Keratinocyte (primary cell): ENCODE measurements at places on chromosomes 3 and 15. TPM values are rescaled to one million over a fixed set of nuclear protein-coding genes. Genes with fewer than 3 reads are reported as not detected.

The KIF15 gene
- polyA plus RNA-seq: 0.53 to 2.8 TPM (median 2.1 TPM) in 3 replicates

The ROPN1 gene
- 0.35 to 0.62 TPM (median 0.45 TPM) in 3 replicates for polyA plus RNA-seq

GRCh38 chr3:121918779-121919483, 24.7 kb downstream of the SLC15A2 start:
- H3K4me3 ChIP-seq: no peak overlapping the region
- peaks cover 16% of the 10 kb centered on the region for H3K4me1 ChIP-seq
- H3K27me3 ChIP-seq: no peaks in the 10 kb centered on the region
- H3K36me3 ChIP-seq: no peaks in the 10 kb centered on the region
- DNase-seq: peak; percentile 65

DNA sequence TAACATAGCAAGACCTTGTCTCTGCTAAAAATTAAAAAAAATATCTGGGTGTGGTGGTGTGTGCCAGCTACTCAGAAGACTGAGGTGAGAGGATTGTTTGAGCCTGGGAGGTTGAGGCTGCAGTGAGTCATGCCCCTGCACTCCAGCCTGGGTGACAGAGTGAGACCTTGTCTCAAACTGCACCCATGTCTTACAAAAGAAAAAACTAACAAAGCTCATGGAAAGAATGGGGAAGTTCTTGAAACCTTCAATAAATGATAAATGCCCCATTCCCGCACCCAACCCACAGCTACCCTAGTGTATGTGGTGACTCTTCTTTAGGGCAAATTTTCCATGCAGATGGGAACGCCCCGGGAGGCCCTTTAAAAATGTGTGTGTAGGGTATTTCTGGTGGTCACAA, 28.3 kb downstream of the RPLP1 start:
- peaks cover 12% of the 10 kb centered on the region for H3K27me3 ChIP-seq
- no peaks in the 10 kb centered on the region for H3K36me3 ChIP-seq
- H3K27ac ChIP-seq: no peak overlapping the region
- DNase-seq: no peak

- no peak overlapping the region for H3K4me3 ChIP-seq
- H3K36me3 ChIP-seq: no peaks in the 10 kb centered on the region
- H3K4me1 ChIP-seq: no peaks in the 10 kb centered on the region
- no peak for DNase-seq
These were observed 178.2 kb upstream of the GOLIM4 start for GRCh38 chr3:168273917-168274316.
